ENCODE measurements at places on chromosomes 6 and 20. TPM values are rescaled to one million over a fixed set of nuclear protein-coding genes. Genes with fewer than 3 reads are reported as not detected.

TOMM6 gene
- polyA plus RNA-seq, result 376 TPM

GRCh38 chr6:14128012-14128411 is 10.4 kb downstream of the CD83 start:
- no peak for DNase-seq

AVP gene
- not detected for polyA plus RNA-seq

- no peak for DNase-seq
Observed at GRCh38 chr6:149428606-149429005, 28.5 kb downstream of the SUMO4 start.

KCNG1 gene
- 1.9 TPM for polyA plus RNA-seq

- DNase-seq, result no peak
Observed at GRCh38 chr6:116611056-116611455, 5.2 kb upstream of the RSPH4A start.

DNA sequence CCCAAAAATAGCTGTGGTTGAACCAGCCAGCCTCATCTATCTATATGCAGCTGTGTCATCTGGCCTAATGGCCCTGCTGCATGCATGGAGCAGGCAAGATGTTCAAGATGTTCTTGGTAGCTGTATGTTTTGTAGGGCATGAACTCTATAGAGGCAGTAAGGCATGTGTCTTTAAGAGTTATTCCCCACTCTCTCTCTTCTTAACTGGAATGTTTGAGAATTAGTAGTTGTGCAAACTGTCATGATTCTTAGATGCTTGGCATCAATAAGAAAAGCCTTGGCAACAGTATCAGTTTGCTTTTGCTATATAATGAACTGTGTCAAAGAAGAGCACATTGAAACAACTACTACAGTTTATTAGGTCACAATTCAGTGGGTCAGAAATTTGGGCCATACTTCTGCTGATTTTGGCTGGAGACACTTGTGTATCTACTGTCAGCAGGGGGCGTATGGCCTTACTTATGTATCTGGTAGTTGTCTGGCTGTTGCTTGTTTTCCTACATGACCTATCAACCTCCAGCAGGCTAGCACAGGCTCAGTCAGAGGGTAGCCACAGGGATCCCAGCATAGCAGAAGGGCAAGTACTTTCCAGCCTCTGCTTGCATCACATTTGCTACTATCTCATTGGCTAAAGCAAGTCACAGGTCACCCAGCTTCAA is 56.1 kb upstream of the LAMP5 start:
- DNase-seq, result no peak

DNA sequence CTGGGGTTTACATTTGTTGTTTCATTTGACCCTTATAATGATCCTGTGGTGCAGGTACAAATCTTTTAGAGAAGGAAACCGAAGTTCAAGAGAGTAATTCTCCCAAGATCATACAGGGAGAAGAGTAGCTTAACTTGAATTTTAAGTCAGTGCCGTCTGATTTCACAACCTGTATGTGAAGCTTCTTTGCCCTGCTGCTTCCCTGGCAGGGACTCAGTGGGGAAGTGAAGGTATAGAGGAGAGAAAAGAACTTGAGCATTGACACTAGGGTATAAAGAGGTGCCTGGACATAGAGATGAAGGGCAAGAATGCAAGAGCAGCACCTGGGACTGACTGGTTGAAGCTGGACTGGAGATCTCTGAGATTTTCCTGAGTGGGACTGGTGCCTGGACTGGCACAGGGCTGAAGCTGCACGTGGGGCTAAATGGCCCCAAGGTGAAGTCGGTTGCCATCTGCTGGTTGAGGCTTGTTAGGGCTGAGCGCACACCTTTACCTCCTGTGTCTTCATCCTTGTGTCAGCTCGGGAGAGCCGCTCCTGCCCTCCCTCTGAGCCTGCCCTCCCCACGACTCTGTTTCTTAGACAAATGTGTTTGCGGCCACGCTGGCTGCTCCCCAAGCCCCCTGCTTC is 41.8 kb downstream of the FARS2 start:
- DNase-seq, result peak; percentile 80

GRCh38 chr20:43514648-43514999 is 7.1 kb downstream of the L3MBTL1 start:
- DNase-seq, result no peak

- no peak for DNase-seq
Observed at GRCh38 chr6:15588971-15589634, 73.7 kb downstream of the DTNBP1 start.

Data from spleen (tissue), 13 donors.